ENCODE measurements at places on chromosomes 7 and 10.

- peak; percentile 48 for DNase-seq
These were observed 120.9 kb upstream of the DIP2C start for GRCh38 chr10:810351-810846.

- DNase-seq = no peak
These were observed 212.3 kb downstream of the DKK1 start for GRCh38 chr10:52526251-52526823.

DNA sequence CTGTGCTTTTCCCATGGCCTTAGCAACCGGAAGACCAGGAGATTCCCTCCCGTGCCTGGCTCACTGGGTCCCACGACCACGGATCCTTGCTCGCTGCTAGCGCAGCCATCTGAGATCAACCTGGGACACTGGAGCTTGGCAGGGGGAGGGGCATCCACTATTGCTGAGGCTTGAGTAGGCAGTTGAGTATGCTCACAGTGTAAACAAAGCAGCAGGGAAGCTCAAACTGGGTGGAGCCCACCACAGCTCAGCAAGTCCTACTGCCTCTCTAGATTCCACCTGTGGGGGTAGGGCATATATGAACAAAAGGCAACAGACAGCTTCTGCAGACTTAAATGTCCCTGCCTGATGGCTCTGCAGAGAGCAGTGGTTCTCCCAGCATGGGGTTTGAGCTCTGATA lies 697.0 kb downstream of the SORCS1 start:
- DNase-seq = no peak

DNA sequence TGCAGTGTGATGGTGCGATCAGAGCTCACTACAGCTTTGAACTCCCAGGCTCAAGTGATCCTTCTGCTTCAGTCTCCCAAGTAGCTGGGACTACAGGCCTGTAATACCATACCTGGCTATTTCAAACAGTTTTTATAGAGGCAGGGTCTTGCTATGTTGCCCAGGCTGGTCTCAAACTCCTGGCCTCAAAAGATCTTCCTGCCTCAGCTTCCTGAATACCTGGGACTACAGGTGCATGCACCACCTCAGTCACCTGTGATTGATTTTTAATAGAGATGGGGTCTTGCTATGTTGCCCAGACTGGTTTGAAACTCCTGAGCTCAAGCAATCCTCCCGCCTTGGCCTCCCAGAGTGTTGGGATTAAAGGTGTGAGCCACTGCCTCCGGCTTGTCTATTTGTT lies 26.4 kb upstream of the CCL24 start:
- no peak for DNase-seq

DNA sequence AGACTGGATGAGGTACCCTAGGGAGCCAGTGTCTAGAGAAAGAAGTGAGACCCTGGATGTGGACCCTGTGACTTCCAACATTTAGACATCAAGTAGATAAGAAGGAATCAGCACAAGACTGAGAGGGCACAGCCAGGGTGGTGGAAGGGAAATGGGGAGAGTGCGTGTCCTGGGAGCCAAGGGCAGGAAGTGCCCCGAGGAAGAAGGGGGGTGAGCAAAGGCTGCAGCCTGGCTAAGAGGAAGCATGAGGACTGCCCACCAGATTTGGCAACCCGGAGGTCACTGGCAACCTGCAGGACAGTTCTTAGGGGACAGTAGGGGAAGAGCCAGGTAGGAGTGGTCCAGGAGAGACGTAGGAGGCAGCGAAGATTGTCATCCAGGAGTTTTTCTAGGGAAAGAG lies 14.8 kb downstream of the COL13A1 start:
- DNase-seq = no peak

DNA sequence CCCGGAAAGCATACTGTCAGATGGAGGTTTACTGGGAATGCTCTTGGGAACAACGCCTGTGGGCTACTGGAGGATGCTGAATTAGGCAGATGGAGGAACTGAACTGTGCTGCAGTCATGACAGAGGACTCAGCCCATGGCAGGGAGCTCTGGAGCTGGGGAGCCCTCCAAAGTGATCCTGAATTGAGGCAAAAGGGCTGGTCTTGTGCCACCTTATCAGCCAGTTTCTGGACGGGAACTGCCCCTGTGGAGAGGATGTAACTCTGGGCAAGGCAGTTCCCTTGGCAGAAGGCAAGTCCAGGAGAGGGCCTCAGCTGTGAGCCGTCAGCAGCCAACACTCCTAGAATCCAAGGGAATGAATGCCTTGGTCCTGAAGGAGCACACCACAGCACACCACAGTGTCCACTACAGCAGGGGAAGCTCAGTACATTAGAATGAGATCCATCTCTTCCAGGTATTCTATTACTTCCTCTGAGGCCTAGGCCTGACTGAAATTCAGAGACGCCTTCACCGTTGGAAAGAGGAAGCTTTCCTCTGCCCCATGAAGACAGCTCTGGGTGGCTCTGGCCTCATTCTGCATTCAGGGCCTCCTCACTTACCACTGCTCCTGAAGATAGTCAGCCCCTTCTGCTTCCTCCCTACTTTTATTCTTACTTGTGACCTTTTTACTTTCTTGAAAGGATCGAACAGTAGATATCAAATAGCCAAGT lies 139.6 kb upstream of the GPR26 start:
- DNase-seq = no peak

DNA sequence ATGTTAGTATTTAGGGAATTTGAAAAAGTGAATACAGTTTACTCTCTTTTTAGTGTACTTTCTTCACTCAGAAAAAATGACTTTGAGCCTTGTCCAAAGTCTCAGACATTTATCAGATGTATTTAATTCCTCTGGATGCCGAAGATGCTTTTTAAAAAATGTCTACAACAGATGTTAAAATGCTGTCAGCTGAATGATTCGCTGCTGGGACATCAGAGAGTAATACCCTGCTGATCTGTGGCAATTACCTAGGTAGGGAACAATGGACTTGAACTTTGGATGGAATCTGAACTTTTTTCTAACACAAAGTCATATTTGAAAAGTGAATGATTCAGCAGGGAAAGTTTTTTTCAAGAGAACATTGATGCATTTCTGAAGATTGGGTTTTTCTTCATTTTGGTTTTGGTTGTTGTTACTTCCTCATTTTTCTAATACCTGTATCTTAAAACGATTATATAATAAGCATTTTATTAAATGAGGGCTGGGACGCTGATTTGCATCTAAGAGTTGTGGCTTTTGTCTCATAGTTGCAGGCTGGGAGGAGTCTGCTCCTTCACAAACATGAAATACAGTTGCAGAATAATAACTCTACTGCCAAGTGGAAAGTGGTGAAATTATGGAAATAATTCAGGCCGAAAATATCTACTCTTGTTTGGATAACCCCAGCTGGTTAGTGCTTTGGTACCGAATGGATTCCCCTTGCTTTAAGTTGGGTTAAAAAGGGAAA lies 98.0 kb downstream of the SPAG6 start:
- no peak for DNase-seq

GRCh38 chr7:71972534-71972933 lies 439.6 kb downstream of the CALN1 start:
- DNase-seq = no peak

DNA sequence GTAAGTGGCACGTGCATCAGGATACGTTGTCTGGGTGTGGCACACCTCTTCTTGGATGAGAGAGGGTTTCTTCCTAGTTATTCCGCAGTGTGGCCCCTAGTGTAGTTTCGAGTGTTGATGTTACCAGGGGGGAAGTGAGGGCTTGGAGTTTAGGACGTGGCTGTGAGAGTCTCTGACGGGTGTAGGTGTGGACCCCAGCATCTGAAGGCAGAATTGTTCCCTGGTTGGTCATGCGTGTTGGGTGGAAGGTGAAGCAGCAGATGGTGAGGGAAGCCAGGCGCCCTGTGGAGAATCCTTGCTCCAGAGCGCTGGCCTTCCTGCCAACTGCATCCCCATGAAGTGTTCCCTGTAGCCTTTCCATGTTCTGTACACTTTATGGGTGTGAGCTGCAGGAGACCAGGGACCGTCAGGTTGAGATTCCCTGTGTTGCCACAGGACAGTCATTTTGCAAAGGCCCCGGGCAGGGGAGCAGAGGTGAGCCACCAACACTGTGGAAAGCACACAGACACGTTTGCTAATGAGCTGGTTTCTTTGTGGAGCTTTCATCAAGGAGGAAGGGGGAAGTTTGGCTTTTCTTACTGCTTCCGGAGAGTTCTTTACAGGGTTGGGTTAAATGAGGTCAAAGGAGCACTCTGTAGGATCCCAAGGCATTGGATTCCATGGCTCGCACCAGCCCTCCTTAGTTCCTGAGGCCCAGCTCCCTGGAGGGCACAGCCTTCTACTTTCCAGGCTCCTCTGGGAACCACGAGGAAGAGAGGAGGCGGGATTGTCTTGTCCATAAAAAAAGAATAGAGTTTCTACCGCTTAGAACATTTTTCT lies 32.0 kb downstream of the TSPAN14 start:
- no peak for DNase-seq

- DNase-seq = no peak
These were observed 28.9 kb upstream of the EZH2 start for GRCh38 chr7:148912758-148913541.

GRCh38 chr10:7412237-7412927 lies 1.5 kb upstream of the SFMBT2 start:
- peak; percentile 5 for DNase-seq

- DNase-seq = no peak
These were observed 18.3 kb downstream of the ATP6V1F start for GRCh38 chr7:128880791-128881457.

GRCh38 chr10:42864575-42864974 lies 82.0 kb downstream of the BMS1 start:
- peak; percentile 33 for DNase-seq

GRCh38 chr10:89670926-89671325 lies 25.9 kb upstream of the PANK1 start:
- DNase-seq = no peak

DNA sequence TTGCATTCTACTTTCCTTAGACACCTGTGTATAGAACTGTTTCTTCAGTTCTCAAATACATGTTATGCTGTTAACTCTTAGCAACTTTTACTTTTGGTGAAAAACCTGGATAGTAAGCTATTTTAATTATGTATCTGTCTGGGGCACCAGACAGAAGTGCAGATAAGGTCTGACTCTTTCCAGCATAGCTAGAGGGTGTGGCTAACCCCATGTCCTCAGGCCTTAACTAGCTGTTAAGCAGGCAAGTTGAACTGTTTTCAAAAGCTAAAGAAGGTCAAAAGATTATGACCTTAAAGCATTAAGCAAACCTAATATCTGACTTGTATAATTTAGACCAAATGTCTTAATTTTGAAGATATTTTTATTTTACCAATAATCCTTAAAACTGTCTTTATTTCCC lies 45.1 kb upstream of the INHBA start:
- no peak for DNase-seq

DNA sequence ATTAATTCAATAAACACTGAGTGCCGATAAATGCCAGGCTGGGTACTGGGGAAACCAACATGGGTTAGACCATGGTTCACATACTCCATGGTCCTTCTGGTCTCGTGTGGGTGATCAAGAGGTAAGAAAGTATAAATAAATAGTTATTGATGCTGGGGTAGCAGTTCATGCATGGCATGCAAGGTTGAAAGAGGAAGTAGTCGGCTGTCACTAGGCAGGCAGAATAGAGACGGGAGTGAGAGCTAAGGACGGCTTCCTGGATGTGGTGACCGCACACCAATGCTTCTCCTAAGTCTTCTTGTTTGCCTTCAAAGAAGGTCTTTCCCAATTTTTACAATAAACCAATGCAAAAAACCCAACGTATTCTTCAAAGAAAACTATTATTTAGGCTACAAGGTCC lies 208.6 kb downstream of the ADAM12 start:
- no peak for DNase-seq

GRCh38 chr10:84101042-84101441 lies 38.3 kb upstream of the GHITM start:
- no peak for DNase-seq

GRCh38 chr10:8350250-8350967 lies 295.9 kb downstream of the GATA3 start:
- DNase-seq = no peak

- DNase-seq = no peak
These were observed 250.3 kb downstream of the GPR37 start for GRCh38 chr7:124515106-124515830.

GRCh38 chr10:14009371-14010100 lies 321.2 kb downstream of the FRMD4A start:
- DNase-seq = peak; percentile 58

- peak; percentile 62 for DNase-seq
These were observed 50.7 kb downstream of the KCNMA1 start for GRCh38 chr10:77586719-77587415.

- DNase-seq = no peak
These were observed 71.5 kb downstream of the IDE start for GRCh38 chr10:92502296-92502808.

GRCh38 chr10:9470581-9470980 lies 1416.1 kb downstream of the GATA3 start:
- DNase-seq = no peak

DNA sequence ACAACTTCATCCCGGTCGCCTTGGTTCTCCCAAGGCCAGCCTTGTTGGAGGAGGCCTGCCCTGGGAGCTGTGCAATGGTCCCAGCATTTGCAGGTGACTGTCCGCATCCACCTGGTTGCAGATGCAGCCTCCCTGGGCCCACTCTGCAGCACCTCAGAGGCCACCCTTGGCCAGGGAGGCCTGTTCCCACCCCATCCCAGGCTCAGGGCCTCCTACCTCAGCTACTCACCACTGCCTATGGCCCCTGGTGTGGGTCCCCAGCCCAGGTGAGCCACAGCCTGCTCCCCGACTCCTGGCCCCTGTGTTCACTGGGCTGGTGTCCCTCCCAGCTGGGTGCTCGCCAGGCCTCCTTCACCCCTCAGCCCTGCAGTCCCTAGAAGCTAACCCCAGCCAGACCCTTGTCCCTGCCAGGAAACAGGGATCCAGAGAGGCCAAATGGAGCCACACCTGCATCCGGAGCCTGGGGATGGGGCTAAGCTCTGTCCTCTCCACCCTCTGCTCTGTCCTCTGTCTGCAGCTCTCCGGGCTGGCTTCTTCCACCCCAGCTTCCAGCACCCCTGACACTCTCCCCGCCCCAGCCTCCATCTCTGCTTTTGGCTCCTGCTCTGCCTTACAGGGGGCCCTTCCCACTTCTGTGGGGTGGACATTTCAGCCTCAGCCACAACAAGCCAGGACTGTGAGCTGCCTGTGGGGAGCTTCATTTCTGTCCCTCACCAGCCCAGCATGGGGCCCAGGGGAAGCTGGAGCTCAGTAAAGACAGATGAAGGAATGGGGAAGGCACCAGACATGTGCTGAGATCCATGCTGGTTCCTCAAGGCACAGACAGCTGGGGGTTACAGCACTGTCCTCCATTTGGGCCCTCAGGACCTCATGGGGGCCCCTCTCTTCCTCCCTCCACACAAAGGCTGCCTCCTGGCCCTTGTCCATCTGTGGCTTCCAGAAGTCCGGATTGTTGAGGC lies 35.6 kb upstream of the ANTXRL start:
- DNase-seq = no peak

GRCh38 chr7:75639071-75639885 lies 99.5 kb downstream of the HIP1 start:
- peak; percentile 71 for DNase-seq

DNA sequence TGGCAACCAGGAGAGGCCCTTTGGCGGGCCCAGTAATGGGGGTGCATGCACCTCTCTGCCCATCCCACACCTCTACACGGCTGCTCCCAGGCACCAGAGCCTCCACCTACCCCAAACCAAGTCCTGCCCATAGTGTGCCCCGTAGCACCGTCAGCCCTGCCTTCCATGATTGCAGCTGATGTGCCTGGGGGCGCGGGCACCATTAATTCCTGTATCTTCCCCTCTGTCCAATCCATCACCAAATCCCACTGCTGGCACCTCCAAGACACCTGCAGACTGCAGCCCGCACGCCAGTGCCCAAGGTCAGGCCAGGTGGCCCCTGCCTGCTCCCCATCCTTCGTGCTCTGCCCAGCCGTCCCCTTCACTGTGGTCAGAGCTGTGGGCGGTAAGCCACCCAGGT lies 533.0 kb downstream of the PTPRN2 start:
- no peak for DNase-seq

Measured in lung microvascular endothelial cell (primary cell).